ENCODE measurements at places on chromosomes 3 and 15.

DNA sequence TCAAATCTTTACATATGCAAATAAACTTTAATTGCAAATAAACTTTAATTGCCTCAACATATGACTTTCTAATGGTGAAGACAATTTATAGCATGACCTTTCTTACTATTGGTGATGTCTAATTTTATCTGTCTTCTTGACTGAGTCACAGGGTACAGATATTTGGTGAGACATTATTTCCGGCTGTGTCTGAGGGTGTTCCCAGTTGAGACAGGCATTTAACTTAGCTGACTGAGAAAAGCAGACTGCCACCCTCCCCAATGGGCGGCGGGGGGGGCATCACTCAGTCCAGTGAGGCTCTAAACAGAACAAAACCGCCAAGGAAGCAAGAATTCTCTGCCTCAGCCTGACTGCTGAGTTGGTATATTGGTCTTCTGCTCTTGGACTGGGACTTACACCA is 160.0 kb downstream of the TBL1XR1 start:
- no peak for DNase-seq

DNA sequence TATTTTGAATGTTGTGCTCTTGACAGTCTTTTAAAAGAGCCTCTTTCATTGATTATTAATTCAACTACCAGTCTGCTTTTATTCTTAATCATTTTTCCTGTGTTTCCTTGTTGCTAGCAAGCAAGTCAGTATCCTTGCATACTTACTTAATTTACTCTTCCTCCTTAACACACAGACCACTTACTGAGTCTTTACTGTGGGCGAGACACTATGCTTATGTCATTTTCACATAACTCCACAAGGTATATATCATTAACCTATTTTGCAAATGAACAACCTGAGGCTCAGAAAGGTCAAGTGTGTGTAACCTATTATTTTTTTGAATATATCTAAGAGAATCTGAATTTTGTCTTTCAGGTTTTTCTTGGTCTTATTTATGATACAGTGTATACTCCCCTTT is 130.9 kb downstream of the WDR76 start:
- no peak for DNase-seq

DNA sequence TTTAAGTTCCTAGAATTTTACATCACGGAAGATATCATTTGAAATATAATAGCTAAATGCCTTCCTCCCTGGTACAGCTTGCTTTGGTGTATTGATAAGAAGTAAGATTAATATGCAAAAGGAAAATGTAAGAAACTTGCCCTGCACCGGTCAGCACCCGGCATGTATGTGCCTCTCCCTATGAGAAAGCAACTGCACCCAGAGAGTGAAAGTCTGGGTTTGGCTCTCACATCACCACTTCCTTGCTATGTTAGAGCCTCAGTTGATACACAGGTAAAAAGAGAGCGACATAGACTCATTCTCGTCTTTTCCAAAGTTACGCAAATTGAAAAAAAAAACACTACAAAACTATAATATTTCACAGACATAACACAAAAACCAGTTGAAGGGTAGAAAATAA is 96.7 kb downstream of the FOXP1 start:
- no peak for DNase-seq

GRCh38 chr3:183493296-183494045 is 62.0 kb downstream of the KLHL6 start:
- no peak for DNase-seq

- no peak for DNase-seq
These were observed 88.3 kb downstream of the ARHGEF26 start for GRCh38 chr3:154209499-154209898.

DNA sequence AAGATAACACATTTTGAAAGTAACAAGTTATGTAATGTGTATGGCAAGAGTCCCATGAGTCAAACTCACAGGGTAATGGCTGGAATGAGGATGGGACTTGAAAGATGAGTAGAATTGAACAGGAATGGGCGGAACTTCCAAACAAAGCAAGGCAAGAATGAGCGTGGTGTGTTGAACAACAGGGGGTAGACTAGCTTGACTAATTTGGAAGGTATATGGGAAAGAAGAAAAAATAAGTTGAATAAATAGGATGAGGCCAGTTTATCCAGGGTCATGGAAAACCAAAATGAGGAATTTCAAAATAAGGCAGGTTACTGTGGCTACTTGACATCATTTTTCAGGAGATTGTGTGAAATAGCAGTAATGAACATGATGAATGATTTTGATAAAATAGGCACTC is 2.5 kb upstream of the DPH6 start:
- no peak for DNase-seq

DNA sequence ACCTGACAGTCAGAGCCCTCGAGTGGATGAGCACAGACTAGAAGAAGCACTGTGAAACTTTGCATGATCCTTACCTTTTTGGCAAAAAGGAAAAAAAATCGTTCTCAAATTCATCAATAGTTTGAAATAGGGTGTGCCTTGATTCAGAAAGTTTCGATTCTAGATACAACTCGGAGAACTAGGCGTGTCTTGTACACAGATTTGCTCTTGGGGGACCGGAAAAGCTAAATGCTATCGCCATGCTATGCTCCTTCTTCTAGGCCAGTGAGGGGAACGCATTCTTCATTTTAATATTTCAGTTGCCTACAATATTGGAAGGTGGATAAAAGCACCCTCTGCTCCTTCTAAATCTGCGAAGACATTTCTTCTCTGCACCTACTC is 25.0 kb downstream of the CD86 start:
- no peak for DNase-seq

DNA sequence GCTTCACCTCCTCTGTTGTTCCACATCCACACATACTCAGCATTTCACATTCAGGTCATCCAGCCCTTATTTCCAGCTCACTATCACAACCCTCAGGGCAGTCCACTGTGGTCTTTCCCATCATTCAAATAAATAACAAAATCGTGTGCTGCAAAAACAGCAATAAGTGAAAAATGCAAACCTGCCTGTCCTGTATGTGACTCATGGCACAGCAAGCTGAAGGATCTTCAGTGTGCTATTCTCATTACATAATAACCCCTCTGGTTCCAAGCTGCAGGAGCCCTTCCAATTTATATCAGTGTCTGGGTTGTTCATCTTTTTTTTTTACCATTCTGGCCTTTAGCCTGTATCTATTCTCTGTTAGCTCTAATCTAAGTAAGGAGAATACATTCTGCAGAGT is 185.3 kb upstream of the UBE2E2 start:
- no peak for DNase-seq

DNA sequence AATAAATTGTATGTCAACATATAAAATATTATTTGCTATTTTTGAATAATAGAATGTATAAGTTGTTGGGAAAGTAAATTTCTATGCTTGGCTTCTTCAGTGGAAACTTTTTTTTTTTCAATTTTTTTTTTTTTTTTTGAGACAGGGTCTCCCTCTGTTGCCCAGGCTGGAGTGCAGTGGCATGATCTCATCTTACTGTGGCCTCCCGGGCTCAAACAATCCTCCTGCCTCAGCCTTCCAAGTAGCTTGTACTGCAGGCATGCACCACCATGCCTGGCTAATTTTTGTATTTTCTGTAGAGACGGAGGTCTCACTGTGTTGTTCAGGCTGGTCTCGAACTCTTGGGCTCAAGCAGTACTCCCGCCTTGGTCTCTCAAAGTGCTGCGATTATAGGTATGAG is 16.8 kb downstream of the MBNL1 start:
- no peak for DNase-seq

GRCh38 chr15:62503451-62503850 is 338.4 kb upstream of the C2CD4B start:
- peak; percentile 66 for DNase-seq

GRCh38 chr3:151686257-151686656 is 47.5 kb upstream of the AADACL2 start:
- no peak for DNase-seq

GRCh38 chr3:156643729-156644389 is 30.5 kb upstream of the TIPARP start:
- no peak for DNase-seq

DNA sequence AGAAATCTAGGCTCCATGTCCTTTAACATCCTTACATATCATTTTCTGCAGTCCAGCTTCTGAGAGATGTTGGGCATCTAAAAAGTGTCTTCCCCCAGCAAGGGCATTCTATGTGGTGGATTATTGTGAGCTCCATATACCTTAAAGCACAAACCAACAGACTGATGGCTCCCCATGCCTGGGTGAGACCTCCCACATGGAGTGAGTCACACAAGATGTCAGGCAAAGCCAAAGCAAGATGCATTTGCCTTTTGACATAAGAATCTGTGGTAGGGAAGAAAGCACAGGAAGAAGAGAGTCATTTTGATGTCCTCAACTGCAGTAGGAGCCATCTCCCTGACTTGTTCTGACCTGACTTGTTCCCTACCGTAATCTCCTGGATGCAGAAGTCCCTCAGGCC is 238.7 kb upstream of the EIF1B start:
- DNase-seq: no peak

GRCh38 chr3:114775395-114775794 is 371.7 kb downstream of the ZBTB20 start:
- DNase-seq: no peak

DNA sequence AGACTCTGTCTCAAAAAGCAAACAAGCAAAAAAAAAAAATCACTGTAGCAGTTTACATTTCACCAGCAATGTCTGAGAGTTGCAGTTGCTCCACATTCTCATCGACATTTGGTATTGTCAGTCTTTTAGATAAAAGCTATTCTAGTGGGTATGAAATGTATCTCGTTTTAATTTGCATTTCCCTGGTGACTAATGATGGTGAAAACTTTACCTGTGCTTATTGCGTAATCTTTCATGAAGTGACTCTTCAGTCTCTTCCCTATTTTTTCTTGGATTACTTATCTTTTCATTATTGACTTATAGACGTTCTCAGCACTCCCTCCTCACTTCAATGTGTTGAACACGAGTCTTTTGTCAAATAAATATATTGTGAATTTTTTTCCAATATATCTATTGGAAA is 37.2 kb upstream of the CLSTN2 start:
- no peak for DNase-seq

- DNase-seq: no peak
These were observed 10.9 kb upstream of the AADACL2 start for GRCh38 chr3:151722856-151723255.

- no peak for DNase-seq
These were observed 92.8 kb upstream of the TGFBR2 start for GRCh38 chr3:30513374-30514152.

DNA sequence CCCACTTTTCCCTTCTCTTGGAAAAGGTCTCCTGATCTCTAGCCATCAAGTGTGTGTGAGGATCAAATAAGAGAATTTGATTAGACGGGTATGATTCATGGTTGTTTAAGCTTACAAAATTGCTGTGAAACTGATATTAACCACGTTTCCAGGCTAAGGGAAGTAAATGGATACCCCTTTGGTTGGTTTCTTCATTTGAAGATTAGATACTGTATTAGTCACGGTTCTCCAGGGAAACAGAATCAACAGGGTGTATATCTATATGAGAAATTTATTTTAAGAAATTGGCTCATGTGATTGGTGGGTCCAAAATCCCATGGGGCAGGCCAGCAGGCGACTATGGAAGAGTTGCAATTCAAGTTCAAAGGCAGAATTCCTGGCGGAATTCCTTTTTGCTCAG is 112.7 kb upstream of the SELENOK start:
- no peak for DNase-seq

GRCh38 chr3:105367063-105367405 is 325 bp downstream of the ALCAM start:
- peak; percentile 65 for DNase-seq

DNA sequence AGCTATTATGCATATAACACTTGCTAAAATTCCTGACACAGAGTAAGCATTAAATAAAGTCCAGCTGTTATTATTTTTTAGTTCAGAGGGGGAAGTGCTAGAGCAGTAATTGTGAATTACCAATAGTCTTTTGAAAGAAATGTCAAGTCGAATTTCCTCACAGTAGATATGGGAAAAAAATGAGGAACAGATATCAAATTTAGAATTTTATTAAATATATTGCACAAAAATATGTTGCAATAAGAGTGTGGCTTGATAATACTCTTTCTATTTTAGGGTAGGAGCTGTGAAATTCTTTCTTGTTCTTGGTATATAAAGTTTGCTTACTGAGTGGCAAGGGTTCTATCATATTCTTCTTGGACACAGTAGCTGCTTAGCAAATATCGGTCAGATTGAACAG is 181.3 kb downstream of the NFKBIZ start:
- DNase-seq: no peak

- peak; percentile 90 for DNase-seq
These were observed 11.3 kb upstream of the LIMD1 start for GRCh38 chr3:45583021-45583851.

DNA sequence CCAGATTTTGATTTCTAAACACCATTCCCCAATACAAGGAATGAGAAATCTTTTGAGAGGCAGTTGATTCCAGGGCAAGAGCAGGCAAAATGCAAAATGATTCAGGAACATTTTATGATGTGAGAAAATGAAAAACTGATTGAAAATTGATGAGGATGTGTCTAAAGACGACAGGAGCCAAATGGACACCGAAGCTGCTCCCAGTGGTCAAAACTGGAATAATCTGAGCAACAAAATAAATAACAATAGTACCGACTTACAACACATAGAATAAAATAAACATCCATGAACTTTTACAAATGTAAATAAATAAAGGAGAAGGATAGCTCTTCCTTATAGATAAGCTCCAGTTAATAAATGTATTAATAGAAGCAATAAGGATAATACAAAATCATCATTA is 186.8 kb downstream of the OCA2 start:
- no peak for DNase-seq

- DNase-seq: no peak
These were observed 101.0 kb downstream of the OSBPL10 start for GRCh38 chr3:31880020-31880419.

- DNase-seq: no peak
These were observed 3.5 kb upstream of the POPDC2 start for GRCh38 chr3:119663885-119664284.

DNA sequence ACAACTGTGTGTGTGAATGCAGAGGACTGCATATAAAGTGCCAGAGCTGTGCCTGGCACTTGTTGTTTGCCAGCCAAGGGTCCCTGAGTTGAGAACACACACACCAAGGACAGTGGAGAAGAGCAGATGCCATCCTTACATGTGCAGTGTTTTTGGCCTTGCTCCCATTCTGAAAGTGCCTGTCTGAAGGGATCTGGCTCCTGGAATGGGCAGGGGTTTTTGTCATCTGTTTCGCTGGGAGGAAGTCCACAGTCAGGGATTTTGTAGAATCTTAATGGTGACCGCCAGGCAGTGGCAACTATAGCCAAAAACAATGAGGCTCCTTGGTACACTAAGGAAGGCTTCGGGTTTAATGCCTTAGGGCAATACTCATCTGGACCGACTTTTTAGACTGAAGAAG is 63.7 kb downstream of the DUT start:
- DNase-seq: no peak
